ENCODE measurements at places on chromosomes 12 and 14.

DNA sequence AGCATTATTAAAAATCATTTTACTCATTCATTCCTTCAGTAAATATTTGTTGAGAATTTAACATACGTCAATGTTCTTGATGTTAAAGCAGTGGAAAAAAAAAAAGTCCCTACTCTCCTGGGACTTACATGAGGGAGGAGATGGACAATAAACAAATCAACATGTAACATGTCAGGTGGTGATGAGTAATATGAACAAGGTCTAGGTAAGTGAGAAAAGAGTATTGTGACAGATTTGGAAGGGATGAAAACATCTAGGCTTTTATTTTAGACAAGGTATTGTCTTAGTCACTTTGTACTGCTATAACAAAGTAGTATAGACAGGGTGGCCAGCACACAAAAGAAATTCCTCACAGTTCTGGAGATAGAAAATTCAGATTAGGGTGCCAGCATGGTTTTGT is 167.2 kb downstream of the FSCB start:
- DNase-seq: no peak

DNA sequence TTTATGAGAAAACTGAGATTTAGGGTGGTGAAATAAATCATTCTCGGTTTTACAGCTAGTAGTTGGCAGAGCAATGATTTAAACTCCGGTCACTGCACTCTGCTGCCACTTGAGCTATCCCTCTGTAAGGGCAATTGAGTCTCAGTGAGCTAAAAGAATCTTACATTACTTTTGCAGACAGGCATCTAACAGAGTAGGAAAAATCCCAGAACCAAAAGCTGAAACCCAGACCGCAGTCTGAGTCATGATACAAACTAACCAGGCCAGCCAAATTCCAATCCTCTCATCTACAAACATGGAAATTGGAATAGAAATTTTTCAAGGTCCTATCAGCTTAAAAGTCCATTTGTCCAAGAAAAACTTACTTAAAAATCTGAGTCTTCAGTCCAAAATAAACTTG is 73.7 kb downstream of the ANKS1B start:
- DNase-seq: peak; percentile 89

DNA sequence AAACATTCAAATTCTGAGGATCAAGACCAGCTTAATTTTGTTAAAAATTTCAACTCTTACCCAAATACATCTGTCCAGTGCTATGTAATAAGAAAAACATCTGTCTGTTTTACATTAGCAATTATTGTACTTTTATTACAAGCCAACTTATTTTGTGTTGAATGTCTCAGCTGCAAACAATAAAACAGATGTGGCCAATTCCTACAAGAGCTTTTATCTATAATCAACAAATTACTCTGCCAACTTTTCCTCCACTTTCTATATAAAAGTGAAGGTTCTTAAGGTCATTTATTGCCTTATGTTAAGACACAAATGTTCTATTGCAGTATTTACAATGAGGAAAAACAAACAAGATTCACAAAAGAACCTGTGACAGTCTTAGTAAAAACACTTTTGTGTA is 72.7 kb downstream of the NOVA1 start:
- no peak for DNase-seq

GRCh38 chr12:14239935-14240872 is 125.3 kb upstream of the ATF7IP start:
- no peak for DNase-seq

DNA sequence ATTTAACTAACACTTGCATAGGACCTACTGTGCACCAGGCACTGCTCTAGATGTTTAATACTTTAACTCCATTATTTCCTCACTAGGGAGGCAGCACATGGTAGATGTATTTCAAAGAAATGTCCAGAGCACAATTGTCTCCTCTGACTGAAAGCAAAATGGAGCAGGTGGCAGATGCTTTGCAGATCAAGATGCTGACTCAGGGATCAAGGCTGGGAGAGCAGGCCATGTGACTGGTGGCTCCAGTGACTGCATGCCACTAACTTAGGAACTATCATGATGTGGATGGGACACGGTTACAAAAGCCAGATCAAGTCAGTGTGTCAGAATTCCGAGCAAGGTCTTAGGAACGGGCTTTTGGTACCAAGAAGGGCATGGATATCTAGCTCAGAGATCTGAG is 28.2 kb downstream of the SERPINA11 start:
- DNase-seq: no peak

- DNase-seq: no peak
These were observed 13.2 kb downstream of the TM7SF3 start for GRCh38 chr12:27000961-27001360.

DNA sequence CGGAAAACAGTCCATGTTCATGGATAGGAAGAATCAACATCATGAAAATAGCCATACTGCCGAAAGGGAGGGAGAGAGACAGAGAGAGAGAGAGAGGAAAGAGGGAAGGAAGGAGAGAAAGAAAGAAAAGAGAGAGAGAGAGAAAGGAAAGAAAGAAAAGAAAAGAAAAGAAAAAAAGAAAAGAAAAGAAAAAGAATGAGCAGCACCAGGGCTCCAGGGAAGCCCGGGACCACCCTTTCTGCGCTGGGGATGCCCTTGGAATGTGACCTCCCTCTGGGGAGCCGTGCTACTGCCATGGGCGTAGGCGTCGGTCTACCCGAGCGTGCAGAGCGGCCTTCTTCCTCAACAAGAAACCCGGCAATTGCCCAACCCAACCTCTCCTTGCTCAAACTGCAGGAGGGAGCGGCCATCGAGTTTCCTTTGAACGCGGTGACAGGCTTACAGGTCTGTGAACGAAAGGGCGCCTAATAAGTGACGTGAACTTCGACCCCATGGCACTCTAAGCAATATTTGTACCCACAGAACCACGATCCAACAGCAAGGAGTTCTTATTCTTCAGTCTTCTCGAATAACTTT is 16.9 kb downstream of the OR6S1 start:
- no peak for DNase-seq

- DNase-seq: no peak
These were observed 256.3 kb upstream of the CLEC14A start for GRCh38 chr14:38512236-38512635.

DNA sequence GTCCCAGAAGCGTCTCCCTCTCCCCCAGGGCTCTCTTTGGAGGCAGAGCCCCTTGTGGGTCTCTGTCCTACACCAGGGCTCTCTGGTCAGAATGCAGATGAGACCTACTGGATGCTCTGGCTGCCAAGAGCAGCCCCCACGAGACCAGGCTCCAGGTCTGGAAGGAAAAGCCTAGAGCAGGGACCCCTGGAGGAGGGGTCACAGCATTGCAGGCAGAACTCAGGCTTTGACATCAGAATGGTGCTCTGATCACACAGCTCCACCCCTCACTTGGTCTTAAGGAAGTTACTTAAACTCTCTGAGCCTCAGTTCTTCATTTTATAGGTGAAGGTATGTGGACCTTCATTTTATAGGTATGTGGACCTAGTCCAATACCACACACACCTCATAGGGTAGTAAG is 83.1 kb downstream of the ARL6IP4 start:
- no peak for DNase-seq

DNA sequence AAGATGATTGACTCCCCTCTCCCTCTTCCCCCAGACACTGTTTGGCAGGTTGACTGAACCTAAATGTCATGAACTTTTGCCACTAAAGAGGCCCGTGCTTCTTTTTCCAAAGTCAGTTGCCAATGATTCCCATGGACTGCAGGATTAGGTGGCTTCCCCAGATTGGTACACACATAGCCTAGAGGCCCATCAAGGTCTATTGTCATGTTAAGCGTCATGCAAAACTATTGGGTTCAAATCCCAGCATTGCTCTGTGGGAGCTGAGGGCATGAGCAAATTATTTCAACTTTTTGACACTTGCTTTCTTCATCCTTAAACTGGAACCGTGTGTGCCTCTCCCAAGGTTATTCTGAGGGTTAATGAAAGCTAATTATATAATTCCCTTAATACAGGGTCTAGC is 430.2 kb upstream of the TBX3 start:
- DNase-seq: no peak

DNA sequence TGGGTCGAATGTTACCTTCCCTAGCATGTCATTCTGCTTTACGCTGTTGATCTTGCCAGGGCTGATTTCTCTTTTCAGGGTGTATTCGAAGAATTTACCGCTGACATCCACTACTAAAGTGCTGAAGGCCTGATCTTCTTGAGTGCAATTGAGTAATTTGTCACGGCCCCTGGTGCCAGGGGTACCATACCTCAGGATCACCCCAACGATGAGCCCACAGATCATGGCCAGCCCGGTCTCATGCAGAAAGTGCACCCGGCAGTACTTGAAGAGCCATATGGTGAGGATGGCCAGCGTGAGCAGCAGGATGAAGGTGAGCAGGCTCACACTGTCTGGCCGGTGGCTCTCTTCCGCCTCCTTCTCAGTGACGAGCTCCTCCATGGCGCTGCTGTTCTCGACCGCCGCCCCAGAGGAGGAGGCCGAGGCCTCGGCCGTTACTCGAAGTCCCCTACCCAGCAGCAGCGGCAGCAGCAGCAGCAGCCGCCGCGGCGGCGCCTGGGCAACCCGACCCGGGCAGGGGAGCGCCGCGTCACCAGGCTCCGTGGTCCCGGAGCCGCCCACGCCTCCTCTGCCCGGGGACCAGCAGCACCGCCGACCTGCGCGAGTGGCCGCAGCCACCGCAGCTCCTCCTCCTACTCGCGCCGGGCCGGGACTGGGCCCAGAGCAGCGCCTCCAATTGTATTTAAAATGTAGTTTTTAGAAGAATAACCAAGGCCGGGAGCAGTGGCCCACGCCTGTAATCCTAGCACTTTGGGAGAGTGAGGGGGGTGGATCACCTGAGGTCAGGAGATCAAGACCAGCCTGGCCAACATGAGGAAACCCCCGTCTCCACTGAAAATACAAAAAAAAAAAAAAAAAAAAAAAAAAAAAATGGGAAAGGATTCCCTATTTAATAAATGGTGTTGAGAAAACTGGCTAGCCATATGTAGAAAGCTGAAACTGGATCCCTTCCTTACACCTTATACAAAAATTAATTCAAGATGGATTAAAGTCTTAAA is 58.5 kb upstream of the TMPO start:
- DNase-seq: no peak

Data from GM04503 (cell line).